ENCODE measurements at places on chromosomes 13 and 19. TPM values are rescaled to one million over a fixed set of nuclear protein-coding genes. Genes with fewer than 3 reads are reported as not detected.

CABP5 gene
- total RNA-seq, result not detected

SLITRK6 gene
- total RNA-seq, result not detected

BST2 gene
- total RNA-seq, result 159 TPM

MEX3D gene
- 12.1 TPM for total RNA-seq

PCDH20 gene
- total RNA-seq, result not detected

GNG8 gene
- total RNA-seq, result 2.9 TPM

ACTMAP gene
- 17.0 TPM for total RNA-seq

PRMT1 gene
- 187 TPM for total RNA-seq

OR10H1 gene
- not detected for total RNA-seq
